Islet precursor cell (in vitro differentiated cells): ENCODE measurements at places on chromosomes 6 and 20.
A peak's percentile ranks its signal among the peaks of the same experiment; 100 is the strongest.

DNA sequence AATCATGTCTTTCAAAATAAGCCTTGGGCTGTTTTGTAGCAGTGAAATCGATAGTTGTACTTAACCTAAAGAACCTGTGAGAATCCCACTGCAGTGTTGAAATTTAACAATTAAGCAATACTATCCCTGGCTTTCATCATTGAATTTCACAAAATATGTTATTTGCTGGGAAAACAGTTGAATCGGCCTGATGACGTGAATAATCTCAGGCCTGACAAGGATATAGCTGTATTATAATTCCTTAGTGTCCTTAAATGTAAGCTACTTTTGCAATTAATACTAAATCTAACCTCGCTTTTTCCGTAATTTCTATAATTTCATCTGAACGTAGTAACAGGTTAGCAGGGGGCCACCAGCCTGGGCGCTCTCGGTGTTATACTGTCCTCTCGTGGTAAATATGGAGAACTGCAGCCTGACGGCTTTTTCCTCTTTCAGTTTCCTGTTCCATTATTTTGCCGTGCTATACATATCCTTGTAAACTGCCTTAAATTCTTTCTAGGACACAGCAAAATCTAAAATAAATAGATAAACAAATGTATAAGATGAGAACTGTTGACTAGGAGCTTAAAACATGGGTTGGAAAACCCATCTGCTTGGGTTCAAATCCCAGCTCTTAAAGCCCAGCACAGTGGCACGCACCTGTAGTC lies 24.0 kb downstream of the MTFR2 start:
- no peak for DNase-seq

- no peak for DNase-seq
Observed at GRCh38 chr6:160132776-160133338, 11.2 kb downstream of the SLC22A1 start.

DNA sequence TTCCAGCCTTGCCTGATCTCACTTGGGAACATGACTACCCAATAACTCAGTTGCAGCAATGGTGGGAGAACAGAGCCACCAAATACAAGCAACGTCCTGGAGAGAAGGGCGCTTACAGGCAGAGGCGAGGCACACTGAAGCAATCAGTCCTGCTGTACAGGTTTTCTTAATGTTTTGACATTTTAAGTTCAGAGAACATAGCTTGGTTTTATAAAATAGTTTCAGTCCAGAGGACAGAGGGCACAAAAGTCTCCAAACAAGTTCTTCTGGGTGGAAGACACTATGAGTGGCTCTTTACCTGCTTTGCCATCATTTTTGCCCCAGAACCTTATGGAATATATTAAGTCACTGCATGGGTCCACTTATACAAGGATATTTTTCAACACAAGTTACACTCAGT lies 103.4 kb upstream of the KCNG1 start:
- DNase-seq, result peak; percentile 27

- DNase-seq, result no peak
Observed at GRCh38 chr6:52691718-52692117, 20.8 kb downstream of the TMEM14A start.

- no peak for DNase-seq
Observed at GRCh38 chr6:145349950-145350510, 385.3 kb downstream of the EPM2A start.

DNA sequence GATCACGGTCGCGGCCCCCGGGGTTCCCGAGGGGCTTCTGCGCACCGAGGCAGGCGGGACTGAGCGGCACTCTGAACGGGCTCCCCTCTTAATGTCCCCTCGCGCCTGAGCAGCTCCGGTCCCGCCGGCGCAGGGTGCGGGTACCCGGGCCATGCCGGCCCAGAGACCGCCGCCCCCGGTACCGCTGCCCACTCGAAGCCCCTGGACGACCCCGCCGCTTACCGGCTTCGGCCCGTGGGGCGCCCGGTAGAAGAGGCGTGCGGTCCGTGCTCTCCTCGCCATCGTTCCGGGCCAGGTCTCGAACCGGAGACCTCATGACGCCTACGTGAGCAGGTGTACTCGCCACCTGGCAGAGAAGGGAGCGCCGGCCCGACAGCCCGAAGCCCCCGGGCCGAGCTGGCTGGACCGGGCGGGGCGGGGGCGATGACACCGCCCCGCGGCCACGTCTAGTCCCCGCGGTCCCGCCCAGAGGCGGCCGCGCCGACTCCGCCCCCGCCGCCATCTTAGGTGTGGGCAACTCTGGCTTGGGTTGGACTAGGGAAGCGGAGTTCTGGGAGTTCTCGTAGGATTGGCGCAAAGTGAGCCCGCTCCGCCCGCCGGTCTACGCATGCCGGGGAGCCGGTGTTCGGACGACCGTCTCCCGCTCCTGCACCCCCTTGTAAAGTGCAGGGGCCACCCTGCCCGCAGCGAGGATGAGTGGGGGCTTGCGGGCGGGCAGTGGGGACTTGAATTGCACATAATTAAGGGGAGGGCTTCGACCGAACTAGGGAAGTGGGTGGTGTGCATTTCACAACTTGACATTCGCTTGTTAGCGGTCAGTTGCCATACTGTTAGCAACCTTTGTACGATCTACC lies at the start of gene SLC17A5:
Gene SLC17A5, minus strand, starts transcription at position 422 of the 854 bp plus-strand sequence. Its CDS starts 106 bp downstream, at position 316.
- peak; percentile 98 for DNase-seq

DNA sequence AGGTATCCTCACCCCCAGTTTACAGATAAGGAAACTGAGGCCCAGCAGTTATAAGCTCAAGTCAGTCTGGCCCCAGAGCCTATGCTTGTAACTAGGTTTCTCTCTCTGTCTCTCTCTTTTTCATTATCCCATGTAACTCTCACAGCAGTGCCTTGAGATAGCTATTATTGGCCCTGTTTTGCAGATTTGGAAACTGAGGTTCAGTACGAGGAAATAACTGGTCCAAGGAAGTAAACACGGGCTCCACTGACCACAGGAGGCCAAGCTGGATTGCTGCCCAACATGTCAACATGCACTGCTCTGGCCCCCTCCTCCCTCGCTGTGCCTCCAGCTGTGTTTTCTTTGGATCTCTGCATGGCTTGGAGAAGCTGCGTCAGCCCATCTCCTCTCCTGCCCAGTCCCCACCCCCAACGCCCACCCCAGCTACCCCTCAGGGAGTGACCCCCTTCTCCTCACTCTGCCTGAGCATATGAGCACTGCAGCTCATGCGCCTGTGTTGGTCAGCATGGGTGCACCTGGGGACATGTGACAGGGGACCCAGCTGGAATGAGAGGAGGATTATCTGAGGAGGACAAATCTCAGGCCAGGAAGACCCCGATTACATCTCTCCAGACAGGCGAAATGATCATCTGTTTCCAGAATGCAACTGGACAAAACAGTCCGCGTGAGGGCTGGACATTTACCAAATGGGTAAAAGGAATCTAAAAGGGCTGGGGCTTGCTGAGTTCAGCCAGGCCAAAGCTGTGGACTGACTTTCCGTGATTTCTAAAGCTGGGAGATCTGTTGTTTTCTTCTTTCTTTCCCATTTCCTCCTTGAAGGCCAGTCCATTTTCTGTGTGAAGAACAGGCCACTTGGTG lies 7.8 kb upstream of the PLTP start:
- no peak for DNase-seq

DNA sequence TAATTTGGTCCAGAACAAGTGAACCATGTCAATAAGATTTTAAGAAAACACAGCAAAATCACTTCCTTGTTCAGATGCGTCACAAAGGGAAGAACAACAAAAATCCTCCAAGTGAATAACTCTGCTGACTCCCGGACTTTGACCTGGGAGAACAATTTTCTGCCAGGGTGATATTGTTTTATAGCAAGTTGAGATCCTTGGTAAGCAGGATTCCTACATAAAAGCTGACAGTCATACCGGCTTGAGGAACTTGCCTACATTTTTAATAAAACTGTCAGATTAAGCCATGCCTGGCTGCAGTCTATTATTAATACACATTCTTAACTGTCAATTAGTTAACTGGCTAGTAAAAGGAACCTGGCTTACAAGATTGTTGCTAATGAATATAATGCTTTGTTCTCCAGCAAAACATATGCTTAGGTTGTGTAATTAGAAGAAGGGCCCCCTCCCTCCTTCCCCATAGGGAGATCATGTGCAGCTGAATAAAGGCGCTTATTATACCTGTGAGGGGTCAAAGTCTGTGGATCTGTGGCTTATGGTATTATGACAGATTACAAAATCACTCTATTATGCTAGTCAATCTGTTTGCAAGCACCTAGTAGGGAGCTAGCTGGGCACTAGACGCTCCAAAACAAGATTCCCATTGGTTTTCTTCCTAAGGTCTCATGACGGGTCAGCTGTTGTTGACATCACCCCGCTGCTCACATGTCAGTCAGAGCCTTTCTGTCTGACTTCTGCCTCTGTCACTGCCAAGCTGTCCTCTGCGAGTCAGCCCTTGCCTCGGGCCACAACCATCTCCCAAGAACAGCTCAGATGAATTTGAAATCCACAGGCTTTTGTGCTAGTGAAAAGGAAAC lies 44.6 kb upstream of the SEC63 start:
- peak; percentile 95 for DNase-seq

GRCh38 chr20:57612916-57613315 lies 7.3 kb downstream of the ZBP1 start:
- peak; percentile 31 for DNase-seq

DNA sequence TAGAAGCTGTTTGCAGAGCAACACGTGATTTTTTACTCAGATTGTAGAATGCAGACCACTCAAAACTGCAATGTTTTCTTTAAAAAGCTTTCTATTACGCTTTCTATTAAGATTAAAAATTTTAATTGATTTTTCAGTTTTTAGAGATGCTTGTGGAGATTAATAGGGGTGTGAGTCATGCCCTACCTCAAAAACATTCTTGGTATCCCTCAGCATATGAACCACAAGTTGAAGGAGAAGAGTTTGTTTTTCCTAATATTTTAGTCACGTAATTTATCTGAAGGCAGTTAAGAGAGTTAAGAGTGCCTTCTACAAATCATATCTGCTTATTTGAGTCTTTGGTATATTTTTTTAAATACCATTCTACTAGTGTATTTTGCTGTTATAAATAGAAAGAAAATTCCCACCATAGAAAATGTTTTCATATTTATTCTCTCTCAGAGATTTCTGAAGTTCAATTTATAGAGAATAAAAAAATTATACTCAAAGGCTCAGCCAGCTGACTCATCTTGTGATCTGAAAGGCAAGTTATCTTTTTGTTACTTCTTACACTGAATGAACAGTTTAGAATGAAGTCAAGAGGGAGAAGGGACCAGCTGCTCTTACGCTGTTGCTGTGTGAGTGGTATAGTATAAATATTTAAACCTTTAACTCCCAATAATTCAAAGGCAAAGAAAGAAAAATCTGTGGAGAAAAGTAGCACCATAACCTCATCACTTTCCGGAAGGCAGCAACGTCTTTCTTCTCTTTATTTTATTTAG lies 7.6 kb downstream of the RIPOR2 start:
- DNase-seq, result no peak

GRCh38 chr6:33093855-33094254 lies 18.1 kb downstream of the HLA-DPB1 start:
- DNase-seq, result no peak

DNA sequence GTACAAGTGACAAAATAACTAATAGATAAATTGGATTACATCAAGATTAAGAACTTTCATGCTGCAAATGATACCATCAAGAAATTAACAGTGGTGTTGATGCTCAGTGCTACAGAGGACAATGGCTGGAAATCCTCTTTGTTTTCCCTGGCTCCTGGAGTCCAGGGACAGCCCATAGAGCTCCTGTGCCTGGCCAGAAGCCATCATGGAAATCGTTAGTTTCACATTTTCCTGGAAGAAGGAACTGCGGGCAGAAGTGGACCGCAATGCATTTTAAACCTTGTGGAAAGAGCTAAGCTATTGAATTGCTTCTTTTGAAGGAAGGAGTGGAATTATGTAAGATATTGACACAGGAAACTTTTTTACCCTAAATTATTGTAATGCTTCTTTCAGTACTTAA lies 276.0 kb downstream of the GJA1 start:
- DNase-seq, result no peak

- peak; percentile 77 for DNase-seq
Observed at GRCh38 chr6:1424306-1424927, 35.0 kb downstream of the FOXF2 start.

- DNase-seq, result no peak
Observed at GRCh38 chr6:6283746-6284145, 36.7 kb downstream of the F13A1 start.

DNA sequence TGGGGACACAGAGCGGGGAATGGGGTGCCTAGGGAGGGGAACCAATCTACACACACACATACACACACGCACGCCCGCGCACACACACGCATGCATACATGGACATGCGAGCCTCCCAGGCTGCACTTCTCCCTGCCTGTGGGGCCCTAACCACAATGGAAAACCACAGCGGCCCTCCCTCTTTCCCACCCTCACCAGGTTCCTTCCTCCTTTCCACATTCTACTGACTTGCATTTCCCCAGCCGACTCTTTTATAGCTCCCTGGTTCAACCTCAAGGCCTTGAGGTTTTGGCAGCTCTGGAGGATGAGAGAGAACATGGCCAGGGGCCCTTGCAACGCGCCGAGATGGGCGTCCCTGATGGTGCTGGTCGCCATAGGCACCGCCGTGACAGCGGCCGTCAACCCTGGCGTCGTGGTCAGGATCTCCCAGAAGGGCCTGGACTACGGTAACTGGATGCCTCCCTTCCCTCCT lies at the start of gene BPI:
Gene BPI, plus strand, starts transcription at position 249 of the 472 bp plus-strand sequence. Its CDS starts 68 bp downstream, at position 317.
- no peak for DNase-seq

GRCh38 chr6:25295651-25296050 lies 16.5 kb downstream of the CARMIL1 start:
- DNase-seq, result no peak
